IMR-90 (cell line): ENCODE measurements at places on chromosomes 6 and 20. TPM values are rescaled to one million over a fixed set of nuclear protein-coding genes. Genes with fewer than 3 reads are reported as not detected.
A peak's percentile ranks its signal among the peaks of the same experiment; 100 is the strongest.

- H3K27me3 ChIP-seq = no peaks in the 10 kb centered on the region
- no peak overlapping the region for H3K27ac ChIP-seq
- H3K4me3 ChIP-seq = no peak overlapping the region
- no peak for DNase-seq
- H3K4me1 ChIP-seq = no peaks in the 10 kb centered on the region
Observed at GRCh38 chr20:21681234-21681921, 24.1 kb upstream of the PAX1 start.

- no peak overlapping the region for H3K27ac ChIP-seq
- peak overlapping the region; percentile 6; the same call in 1 of the 2 replicates for H3K4me3 ChIP-seq
- no peaks in the 10 kb centered on the region for H3K36me3 ChIP-seq
- H3K4me1 ChIP-seq = peaks cover 2% of the 10 kb centered on the region
- DNase-seq = peak; percentile 21
Observed at GRCh38 chr20:59047938-59048680, 5.5 kb upstream of the PRELID3B start.

Gene C6orf141
- total RNA-seq = not detected in 2 replicates

GRCh38 chr6:31530659-31531058 lies 1.9 kb downstream of the MCCD1 start:
- peaks cover 10% of the 10 kb centered on the region for H3K4me1 ChIP-seq
- DNase-seq = no peak
- H3K36me3 ChIP-seq = peaks cover 63% of the 10 kb centered on the region
- H3K4me3 ChIP-seq = no peak overlapping the region
- no peak overlapping the region for H3K27ac ChIP-seq

DNA sequence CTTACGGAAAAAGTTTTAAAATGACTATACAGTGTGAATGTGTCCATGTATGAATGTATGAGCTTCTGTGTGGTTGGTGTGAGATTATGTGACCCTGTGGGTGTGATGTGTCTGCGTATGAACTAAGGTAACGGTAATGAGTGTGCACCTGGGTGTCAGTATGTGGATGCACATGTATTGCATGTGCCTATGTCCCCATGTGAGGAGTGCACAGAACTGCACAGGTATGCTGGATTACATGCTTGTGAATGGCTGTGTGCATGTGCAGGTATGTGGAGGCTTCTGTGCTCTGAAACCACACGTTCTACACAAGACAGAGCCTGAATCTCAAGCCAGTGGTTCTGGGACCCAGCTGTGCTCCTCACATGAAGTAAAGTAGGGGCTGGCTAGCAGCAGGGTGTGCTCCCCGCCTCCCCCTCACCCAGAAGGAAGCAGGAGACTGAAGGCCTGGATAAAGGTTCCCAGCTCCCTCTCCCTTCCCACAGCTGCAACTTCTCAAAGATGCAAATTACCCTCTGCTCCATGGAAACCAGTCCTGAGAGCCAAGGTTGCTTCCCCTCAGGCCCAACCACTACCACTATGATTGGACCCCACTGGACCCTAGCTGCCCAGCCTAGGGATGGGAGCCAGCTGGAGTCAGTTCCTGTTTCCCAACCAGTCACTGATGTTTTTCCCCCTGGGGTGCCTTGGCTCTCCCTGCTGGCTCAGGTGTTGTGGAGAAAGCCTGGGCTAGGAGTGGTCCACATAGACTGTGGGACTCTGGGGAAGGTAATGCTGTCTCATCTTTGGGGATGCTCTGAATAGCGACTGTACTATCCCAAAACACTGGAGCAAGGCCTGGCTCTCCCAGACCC lies 24.8 kb upstream of the SPDEF start:
- H3K36me3 ChIP-seq = no peaks in the 10 kb centered on the region
- peaks cover 6% of the 10 kb centered on the region; the same call in 1 of the 2 replicates for H3K4me1 ChIP-seq
- H3K27ac ChIP-seq = no peak overlapping the region
- H3K27me3 ChIP-seq = no peaks in the 10 kb centered on the region
- H3K4me3 ChIP-seq = no peak overlapping the region

- H3K4me3 ChIP-seq = no peak overlapping the region
- H3K36me3 ChIP-seq = no peaks in the 10 kb centered on the region
- DNase-seq = peak; percentile 54
- peaks cover 8% of the 10 kb centered on the region for H3K4me1 ChIP-seq
- H3K27me3 ChIP-seq = no peaks in the 10 kb centered on the region
- no peak overlapping the region for H3K27ac ChIP-seq
Observed at GRCh38 chr6:142942805-142943227, 2.2 kb downstream of the HIVEP2 start.

Gene RNF144B
- total RNA-seq = 2.7 and 2.8 TPM in 2 replicates

Gene EMILIN3
- total RNA-seq = under 0.01 TPM in 2 replicates

Gene PKIB
- 12.2 and 13.1 TPM in 2 replicates for total RNA-seq

Gene MAP3K5
- total RNA-seq = 17.2 and 17.6 TPM in 2 replicates

GRCh38 chr6:162345051-162345511 lies 382.5 kb downstream of the PRKN start:
- H3K27ac ChIP-seq = no peak overlapping the region
- no peak for DNase-seq
- H3K4me3 ChIP-seq = no peak overlapping the region
- H3K4me1 ChIP-seq = no peaks in the 10 kb centered on the region
- H3K36me3 ChIP-seq = no peaks in the 10 kb centered on the region

GRCh38 chr6:39695447-39695846 lies 29.8 kb downstream of the KIF6 start:
- H3K4me1 ChIP-seq = no peaks in the 10 kb centered on the region
- H3K27me3 ChIP-seq = peaks cover 4% of the 10 kb centered on the region
- no peaks in the 10 kb centered on the region for H3K36me3 ChIP-seq
- no peak overlapping the region for H3K4me3 ChIP-seq
- no peak overlapping the region for H3K27ac ChIP-seq
- no peak for DNase-seq

DNA sequence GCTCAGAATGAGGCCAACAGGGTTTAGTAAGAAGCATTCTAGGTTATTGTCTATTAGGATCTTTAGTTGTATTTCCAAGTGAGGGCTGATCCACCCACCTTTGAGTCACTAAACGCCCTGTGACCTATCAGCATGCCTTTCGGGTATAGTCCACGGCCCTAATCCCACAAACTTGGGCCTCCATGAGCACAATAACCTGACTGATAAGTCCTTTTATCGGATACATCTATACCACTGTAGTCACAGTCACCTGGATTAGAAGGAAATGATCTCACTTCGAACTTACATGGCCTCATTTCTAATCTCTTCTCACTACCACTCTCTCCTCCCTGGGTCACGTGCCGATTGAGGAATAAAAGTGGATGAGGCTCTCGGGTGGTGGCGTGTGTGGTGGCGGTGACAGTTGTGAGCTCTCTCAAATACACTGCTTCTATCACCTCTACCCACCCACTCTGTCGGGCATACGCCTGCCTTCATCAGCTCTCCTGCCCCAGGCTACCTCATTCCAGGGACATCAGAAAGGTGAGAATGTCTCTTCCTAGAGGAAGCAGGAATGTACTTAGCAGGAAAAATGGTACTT lies 65.2 kb downstream of the TRAM2 start:
- peak overlapping the region; percentile 91 for H3K27ac ChIP-seq
- DNase-seq = peak; percentile 72

Gene DPPA5
- not detected in 2 replicates for total RNA-seq

DNA sequence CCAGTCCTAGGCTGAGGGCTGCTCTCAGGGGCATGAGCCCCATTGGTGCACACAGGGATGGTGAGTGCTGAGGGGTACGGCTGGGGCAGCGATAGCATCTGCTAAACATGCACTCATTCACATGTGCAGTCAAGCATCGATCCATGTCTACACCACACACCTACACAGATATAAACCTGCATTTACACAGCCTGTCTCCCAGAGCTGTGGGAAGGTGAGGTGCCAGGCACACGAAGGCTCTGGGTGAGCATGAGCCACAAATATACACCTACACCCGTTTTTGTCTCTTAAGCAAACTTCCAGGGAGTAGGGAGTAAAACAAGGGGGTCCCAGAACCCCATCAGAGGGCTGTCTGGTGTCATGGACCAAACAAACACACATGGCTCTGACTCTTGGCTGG lies 99.3 kb downstream of the GRM4 start:
- DNase-seq = no peak
- H3K4me1 ChIP-seq = no peaks in the 10 kb centered on the region
- no peaks in the 10 kb centered on the region for H3K36me3 ChIP-seq

DNA sequence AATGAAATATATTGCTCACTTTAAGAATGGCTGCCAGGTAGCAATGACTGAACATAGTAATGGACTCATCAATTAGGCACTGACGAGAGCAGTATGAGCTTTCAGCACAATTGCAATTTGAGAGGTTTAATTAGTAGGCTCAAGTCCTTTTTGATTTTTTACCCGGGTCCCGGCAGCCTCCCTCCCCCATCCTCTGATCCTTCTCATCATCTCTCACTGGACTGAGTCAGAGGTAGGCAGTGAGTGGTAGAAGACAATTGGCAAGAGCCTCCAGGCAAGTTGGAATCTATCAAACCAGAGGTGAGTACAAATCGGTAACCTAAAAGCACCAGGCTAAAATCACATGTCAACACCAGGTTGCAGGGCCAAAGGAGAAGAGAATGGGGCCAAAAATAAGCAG lies 107.9 kb downstream of the DCDC2 start:
- H3K27me3 ChIP-seq = no peaks in the 10 kb centered on the region
- no peaks in the 10 kb centered on the region for H3K4me1 ChIP-seq
- no peak for DNase-seq
- H3K4me3 ChIP-seq = no peak overlapping the region
- H3K27ac ChIP-seq = no peak overlapping the region
- H3K36me3 ChIP-seq = no peaks in the 10 kb centered on the region
